ENCODE measurements at places on chromosomes 12 and 14.

- no peak for DNase-seq
Observed at GRCh38 chr12:4036671-4037271, 163.6 kb upstream of the PARP11 start.

DNA sequence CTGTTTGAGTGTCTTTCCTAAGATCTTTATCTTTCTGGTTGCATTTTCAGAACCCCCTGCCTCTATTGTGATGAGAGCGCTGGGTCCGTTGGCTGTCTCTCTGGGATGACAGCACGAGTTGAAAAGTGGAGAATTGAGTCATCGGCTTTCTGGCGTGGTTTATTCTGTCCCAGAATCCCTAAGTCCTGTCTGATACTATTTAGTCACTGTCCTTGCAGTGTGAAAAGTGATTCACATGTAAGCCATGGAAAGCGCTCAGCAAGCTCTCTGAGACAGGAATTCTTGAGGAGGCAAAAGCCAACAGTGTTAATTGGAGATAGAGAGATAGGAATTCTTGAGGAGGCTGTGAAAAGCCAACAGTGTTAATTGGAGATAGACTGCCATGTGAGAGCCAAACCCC is 121.7 kb downstream of the CHST11 start:
- DNase-seq = peak; percentile 28

GRCh38 chr12:132525011-132525832 is 35.3 kb downstream of the FBRSL1 start:
- DNase-seq = no peak

DNA sequence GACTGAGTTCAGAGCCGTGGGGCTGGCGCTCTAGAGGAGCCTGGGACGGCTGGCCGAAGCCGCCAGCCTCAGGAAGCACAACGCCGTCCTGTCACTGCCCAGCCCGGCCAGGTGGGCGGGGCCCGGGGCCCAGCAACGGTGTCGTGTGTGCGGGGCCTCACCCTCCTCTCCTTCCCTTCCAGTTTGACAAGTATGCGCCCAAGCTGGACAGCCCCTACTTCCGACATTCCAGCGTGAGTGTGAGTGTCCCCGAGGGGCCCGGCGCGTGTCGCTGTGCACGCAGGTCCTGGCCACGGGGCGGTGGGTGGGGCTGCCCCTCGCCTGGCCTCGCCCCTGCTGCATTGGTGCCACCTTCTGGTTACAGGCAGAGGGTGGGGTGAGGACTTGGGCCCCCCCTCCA is 38.3 kb downstream of the LRCOL1 start:
- DNase-seq = no peak

- DNase-seq = no peak
Observed at GRCh38 chr12:125861299-125862281, 796.4 kb downstream of the AACS start.

DNA sequence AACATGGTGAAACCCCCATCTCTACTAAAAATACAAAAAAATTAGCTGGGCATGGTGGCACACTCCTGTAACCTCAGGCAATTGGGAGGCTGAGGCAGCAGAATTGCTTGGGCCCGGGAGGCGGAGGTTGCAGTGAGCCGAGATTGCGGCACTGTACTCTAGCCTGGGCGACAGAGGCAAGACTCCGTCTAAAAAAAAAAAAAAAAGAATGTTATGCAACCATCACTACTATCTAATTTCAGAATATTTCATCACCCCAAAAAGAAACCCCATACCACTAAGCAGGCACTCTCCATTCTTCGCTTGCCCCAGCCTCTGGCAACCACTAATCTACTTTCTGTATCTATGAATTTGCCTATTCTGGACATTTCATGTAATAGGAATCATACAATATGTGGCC is 68.8 kb upstream of the AMN start:
- DNase-seq = no peak

DNA sequence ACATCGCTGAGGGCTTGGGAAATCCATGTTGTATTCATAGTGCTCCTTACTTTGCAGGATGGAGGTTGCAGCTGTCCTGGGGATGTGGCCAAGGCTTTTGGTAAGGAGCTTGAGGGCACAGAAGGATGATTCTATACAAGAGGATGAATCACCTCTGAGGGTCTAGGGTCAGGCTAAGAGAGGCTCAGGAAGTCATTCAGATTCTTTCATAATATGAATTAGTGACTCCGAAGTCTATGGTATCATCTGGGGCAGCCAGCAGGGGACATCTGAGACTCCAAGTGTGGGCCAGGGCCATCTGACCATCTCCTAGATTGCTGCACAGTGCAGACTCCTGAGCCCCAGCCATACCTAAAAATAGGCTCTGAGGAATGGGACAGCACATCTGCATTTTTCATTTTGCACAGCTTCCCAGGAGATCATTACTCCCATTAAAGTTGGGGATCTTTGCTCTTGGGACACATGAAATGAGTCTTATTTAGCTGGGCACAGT is 4.8 kb downstream of the GMPR2 start:
- no peak for DNase-seq

DNA sequence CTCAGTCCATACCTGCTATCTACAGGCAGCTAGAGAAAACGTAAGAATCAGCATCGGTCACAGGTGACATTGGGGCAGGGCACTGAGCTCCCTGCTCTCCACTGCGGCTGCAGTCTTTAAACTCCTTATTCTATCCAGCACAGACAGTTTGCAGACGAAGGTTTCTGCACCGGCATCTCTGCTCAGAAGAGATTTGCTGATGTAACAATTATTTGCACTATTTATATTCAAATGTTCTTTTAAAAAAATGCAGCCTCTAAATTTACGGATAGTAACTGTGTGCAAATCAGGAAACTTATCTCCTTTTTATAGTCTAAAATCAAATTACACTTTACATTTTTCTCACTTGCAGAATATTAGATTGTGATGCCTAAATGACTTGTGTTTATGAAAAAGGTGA is 671.0 kb downstream of the VRK1 start:
- no peak for DNase-seq

DNA sequence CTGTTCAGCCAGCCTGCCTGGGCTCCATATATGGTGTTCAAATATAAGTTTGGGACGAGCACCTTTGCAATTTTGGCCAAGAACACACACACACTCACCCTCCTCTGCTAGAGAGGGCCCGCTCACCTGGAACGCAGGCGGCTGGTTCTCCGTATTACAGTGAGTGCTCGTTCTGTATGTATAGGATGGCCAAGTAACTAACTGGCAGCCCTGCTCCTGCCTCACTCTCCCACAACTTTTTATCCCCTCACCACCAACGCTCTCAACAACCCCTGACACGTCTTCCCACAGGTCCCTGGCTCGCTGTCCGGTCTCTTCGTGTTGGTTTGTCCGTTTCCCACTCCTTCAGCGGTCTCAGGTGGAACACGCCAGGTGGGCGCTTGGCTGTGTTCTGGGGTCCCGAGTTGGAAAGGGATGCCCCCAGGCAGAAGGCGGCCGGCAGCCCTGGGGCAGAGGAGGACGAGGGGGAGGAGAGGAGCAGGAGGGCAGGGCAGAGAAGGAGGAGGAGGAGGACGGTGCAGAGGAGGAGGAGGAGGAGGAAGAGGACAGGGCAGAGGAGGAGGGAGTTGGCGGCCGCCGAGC is 398 bp upstream of the MSRB3 start:
- no peak for DNase-seq

DNA sequence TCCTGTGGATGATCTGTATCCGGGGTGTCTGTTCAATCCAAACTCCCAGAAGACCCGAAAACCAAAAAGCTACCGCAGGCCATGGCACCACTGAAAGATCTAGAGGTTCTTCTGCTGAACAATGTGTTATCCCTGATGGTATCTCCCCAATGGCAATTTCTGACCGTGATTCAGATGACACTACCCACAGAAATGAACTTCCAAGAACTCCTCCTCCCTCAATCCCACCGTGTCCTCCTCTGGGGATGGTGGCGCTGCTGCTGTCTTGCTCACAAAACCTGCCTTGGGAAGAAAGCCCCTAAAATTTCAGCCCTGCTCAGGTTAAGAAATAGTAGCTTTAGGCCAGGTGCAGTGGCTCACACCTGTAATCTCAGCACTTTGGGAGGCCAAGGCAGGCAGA is 7.8 kb downstream of the CRACR2A start:
- no peak for DNase-seq

DNA sequence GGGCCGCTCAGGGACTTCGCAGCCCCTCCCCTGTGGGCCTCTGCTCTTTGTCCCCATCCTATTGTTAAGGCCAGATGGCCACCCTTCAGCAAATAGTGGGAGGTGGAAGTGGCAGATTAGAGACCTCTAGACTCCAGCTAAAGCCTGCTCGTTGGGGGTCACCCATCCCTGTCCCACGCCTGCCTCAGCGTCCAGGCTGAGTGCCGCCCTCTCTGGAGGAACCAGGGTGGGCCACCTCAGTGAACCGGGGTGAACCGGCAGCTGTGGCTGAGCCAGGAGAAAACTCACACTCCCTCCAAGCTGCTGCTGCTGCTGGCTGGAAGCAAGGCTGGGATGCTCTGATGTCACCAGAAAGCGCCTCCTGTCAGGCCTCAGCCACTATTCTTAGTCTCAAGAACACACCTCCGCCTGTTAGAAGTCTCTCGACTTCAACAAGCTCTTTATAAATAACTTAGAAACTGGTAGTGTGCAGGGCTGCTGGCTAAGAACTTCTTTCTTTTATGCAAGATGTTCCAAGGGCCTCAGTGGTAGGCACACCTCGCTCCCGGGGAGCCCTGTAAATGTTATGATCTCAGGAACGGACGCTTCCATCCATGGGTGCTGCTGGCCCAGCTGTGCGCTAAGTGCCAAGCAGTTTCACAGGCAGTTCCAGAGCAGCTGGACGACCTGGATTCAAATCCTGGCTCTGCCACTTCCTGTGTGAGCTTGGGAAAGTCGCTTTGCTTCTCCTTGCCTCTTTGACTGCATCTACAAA is 19.8 kb upstream of the TESC start:
- DNase-seq = no peak

GRCh38 chr12:2363836-2364609 is 311.2 kb downstream of the CACNA1C start:
- no peak for DNase-seq

DNA sequence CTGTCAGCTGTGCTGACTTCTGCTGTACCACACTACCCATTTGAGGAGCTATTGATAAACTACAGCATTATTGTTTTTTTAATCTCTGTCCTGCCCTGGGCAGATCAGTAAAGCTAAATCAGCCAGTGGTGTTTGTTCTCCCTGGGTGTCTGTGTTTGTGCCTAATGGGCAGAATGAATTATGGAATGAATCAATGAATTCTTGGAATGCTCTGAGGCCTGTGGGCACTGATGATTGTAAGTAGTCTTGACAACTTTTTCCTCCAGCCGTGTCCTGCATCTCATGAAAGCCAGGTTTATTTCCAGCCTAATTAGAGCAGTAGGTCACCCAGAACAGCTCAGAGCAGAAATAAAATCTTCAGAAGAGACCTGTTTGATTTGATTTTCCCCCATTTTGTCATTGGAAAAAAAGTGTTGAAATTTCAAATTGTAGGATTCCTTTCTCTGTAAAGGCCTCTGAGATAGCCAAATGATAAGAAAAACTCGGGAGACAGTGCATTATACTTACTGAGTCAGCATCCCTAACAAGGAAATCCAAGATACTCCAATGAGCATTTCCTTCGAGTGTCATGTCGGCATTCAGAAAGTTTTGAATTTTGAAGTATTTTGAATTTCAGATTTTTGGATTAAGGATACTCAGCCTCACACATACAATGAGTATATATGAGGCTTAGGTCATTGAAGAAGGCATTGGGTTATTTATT is 19.4 kb upstream of the EVL start:
- DNase-seq = no peak

DNA sequence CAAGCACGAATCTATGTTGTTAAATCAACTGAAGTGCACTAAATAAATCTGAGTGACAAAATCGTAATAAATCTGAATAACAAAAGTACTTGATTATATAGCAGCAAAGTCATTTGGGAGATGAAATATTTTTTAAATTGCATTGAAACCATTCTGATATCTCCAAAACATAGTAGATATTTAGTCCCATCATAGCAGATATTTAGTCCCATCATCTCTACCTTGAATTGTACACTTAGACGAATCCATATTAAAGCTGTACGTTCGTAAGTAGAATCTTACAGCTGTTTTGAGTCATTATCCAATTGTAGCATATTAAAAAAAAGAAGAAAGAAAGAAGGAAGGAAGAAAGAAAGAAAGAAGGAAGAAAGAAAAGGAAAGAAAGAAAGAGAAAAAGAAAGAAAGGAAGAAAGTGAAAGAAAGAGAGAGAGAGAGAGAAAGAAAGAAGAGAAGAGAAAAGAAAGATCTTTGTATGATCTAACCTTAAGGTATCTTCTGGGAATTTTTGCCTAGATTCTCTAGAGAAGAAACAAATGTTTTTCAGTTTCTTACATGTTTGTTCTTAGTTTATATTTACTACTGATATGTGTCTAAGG is 2.6 kb downstream of the DCN start:
- no peak for DNase-seq

- no peak for DNase-seq
Observed at GRCh38 chr12:122355706-122356105, 66.8 kb downstream of the CLIP1 start.

- no peak for DNase-seq
Observed at GRCh38 chr12:80925237-80925636, 12.5 kb downstream of the LIN7A start.

GRCh38 chr12:108441549-108441948 is 73.5 kb upstream of the FICD start:
- no peak for DNase-seq

GRCh38 chr12:22115711-22116110 is 69.7 kb downstream of the CMAS start:
- DNase-seq = no peak

DNA sequence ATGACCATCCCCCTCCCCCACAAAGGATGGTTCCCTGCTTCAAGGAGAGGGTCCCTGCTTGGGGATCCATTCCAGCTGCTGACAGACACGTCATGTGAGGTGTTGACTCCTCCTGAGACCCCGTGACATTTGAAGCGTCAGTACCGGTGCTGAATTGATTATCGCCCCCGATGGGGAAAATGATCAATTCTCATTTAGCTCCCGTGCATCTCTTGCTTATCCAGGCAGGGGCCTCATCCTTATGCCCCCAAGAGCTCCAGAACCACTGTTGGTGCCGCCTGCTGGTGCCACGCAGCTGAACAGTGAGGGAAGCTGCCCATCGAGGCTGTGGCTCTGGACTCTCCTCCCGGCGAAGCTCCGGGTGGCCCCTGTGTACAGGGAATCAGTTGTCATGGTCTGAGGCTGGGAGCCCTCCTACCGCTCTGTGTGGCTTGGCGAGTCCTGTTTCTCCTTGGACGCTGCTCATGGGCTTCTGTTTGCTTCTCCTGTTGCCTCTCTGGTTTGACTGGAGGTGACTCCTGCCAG is 4.6 kb downstream of the KIF26A start:
- no peak for DNase-seq

- no peak for DNase-seq
Observed at GRCh38 chr12:117143008-117143532, 43.9 kb upstream of the TESC start.

DNA sequence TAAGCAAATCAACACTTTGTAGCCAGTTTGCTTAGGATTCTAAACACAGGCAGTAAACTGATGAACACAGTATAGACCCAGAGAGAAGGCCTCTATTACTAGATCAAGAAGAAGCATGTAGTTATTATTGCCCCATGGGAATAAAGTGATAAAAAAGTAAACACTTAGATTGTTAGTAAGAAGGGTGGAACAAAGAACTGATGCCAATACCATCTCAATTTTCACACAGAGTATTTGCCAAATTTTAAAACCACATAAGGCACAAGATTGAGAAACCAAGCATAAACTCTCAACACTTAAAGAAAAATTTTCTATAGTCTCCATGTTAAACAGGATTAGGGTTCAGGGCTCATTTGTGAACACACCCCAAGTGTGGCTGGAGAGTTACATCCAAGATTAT is 77.0 kb upstream of the SYT1 start:
- DNase-seq = no peak

- DNase-seq = no peak
Observed at GRCh38 chr14:58705066-58705465, 67.3 kb downstream of the DACT1 start.

GRCh38 chr12:104306376-104306775 is 2.8 kb downstream of the EID3 start:
- no peak for DNase-seq
